ENCODE measurements at places on chromosomes 3 and 15. TPM values are rescaled to one million over a fixed set of nuclear protein-coding genes. Genes with fewer than 3 reads are reported as not detected.

DNA sequence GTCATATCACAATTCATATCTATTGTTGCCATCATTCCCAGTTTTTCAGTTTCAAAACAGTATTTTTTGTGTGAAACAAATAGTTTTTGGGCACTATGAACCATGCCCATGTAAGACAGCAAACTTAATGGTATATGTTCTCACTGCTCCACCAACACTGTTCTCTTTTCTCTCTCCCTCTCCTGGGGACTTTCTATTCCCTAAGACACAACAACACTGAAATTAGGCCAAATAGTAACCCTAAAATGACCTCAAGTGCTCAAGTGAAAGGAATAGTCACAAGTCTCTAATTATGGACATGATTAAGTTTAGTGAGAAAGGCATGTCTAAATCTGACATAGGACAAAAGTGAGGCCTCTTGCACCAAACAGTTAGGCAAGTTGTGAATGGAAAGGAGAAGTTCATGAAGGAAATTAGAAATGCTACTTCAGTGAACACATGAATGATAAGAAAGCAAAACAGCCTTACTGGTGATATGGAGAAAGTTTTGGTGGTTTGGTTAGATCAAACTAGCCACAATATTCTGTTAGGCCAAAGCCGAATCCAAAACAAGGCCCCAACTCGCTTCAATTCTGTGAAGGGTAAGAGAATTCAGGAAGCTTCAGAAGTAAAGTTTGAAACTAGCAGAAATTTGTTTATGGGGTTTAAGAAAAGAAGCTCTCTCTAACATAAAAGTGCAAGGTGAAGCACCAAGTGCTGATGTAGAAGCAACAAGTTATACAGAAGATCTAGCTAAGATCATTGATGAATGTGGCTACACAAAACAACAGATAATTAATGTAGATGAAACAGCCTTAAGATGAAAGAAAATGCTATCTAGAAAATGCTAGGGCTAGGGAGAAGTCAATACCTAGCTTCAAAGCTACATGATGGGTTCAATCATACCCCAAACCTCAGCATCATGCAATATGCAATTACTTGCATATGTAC is 104.2 kb downstream of the CBLB start:
- H3K27ac ChIP-seq = peak overlapping the region; percentile 32
- H3K27me3 ChIP-seq = no peaks in the 10 kb centered on the region
- no peak overlapping the region for H3K4me3 ChIP-seq
- H3K36me3 ChIP-seq = peaks cover 56% of the 10 kb centered on the region
- DNase-seq = no peak

Gene CP
- total RNA-seq = not detected

- no peak for DNase-seq
- no peaks in the 10 kb centered on the region for H3K27me3 ChIP-seq
- H3K36me3 ChIP-seq = 0 out of 2 replicates have a peak, but pooled peaks cover 2% of the 10 kb centered on the region
- H3K4me1 ChIP-seq = no peaks in the 10 kb centered on the region
- no peak overlapping the region for H3K27ac ChIP-seq
Observed at GRCh38 chr3:149180057-149180573, 41.5 kb downstream of the CP start.

DNA sequence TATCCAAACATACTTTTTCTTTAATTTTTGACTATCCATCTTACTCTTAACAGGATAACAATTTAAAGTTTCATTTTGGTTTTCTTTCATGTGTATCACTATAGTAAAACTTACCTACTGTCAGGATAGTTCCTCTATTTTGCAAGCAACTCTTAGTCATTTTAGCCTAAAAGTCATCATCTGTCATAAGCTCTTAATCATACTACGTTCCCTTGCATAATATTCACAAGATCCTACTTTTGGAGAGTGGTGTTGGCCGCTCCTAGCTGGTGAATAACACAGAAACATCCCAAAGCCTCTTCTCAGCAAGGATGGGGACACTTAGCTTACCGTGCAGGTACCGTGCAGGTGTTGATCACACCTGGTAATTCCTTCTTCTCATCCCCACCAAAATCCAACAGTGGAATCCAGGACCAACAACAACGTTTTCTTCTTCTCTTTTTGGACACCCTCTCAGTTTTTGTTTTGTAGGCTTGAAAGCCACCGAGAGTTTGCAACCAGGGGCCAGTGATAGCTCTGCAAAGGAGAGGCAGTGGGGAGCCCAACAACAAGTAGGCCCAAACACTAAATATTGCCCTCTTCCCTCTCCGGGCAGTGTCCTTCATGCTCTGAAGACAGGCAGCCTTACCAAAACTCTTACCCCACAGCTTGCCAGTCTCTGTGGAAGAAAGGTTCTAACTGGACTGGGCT is 433 bp downstream of the FILIP1L start:
- no peaks in the 10 kb centered on the region for H3K4me1 ChIP-seq
- no peaks in the 10 kb centered on the region for H3K36me3 ChIP-seq
- no peak overlapping the region for H3K4me3 ChIP-seq
- no peak for DNase-seq

Gene GABRR3
- not detected for total RNA-seq

DNA sequence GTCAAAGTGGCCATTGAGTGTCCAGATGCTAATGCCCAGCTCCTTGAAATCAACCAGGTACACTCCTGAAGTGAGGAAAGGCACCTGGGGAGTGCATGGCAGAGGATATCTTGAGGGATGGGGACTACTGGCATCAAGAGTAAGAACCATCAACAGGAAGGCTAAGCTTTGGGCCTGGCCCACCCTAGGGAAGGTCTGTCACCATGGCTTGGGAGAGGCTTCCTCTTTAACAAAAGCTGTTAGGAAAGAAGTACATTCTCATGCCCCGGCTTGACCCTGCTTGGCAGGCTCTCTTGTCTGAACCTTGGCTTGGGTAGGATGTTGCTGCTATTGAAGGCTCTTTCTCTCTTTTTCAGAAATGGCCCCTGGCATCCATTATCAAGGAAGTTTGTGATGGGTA is 43.7 kb upstream of the TUBGCP5 start:
- no peaks in the 10 kb centered on the region for H3K36me3 ChIP-seq
- no peaks in the 10 kb centered on the region for H3K4me1 ChIP-seq
- no peak for DNase-seq
- no peak overlapping the region for H3K4me3 ChIP-seq

DNA sequence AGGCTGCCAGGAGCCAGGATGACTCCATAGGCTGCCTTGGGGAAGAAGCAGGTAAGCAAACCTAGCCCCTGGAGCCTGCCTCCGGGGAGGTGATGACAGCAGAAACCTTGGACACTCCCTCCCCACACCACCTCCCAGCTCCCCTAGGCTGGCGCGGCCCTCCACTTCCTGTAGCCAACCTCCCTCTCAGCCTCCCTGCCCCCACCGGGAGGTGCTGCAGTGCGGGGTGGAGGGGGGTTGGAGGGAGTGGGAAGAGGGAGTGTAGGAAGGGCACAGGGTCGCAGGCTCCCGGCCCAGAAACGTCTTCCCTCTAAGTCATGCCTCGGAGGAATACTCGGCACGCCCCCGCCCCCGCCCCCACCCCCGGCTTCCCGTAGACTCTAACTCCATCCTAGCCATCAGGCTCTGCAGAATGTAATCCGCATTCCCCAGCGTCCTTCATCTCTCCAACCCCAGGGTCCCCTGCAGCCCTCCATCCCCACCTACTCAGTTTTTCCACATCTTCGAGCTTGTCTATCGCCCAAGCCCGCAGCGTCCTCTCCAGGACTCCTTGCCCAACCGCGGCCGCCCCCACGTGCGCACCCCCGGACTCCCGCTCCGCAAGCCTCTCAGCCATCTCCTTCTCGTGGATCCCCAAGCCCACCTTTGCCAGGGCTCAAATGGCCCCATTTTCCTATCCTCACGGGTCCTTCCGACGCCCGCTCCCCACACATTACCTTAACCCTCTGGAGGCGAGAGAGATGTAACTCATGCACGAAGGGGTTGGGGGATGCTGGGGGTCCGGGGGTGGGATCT is 528 bp downstream of the LPCAT4 start:
- H3K36me3 ChIP-seq = peaks cover 4% of the 10 kb centered on the region
- no peaks in the 10 kb centered on the region for H3K27me3 ChIP-seq
- H3K4me1 ChIP-seq = peaks cover 31% of the 10 kb centered on the region
- H3K27ac ChIP-seq = no peak overlapping the region
- peak; percentile 83 for DNase-seq

DNA sequence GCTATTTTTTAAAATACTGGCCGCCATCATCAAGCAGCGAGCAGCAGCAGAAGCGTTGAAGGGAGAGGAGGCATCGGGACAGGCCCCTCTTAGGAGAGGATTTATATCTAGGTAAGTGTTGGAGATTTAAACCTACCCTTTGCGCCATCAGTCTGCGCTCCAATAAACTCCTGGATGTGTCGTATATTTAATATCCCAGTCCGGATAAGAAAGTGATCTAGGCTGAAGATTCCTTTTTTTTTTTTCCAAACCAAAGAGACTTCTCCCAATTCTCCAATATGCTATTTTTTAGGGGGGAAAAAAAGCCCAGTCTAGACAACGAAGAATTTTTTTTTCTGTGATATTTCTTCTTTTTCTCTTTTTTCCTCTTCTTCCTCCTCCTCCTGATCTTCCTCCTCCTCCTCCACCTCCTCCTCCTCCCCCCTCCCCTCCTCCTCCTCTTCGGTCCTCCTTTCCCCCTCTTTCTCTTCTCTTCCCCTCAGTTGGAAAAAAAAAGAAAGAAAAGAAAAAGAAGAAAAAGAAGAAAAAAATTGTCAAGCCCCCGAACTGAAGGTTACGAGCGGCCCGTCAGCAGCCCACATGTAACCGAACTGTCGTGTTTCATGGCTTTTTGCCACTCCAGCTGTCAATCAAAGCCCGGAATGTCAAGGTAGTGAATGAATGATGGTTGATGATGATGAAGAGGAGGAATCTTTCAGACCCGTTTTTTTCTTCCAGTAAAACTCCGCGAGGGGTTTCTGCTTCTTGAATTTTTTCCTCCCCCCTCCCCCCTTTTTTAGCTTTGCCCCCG is 835 bp downstream of the MEIS2 start:
- H3K4me1 ChIP-seq = peaks cover 37% of the 10 kb centered on the region
- peak overlapping the region; percentile 94 for H3K27ac ChIP-seq
- DNase-seq = peak; percentile 90
- no peaks in the 10 kb centered on the region for H3K27me3 ChIP-seq
- peaks cover 7% of the 10 kb centered on the region for H3K36me3 ChIP-seq

- H3K4me3 ChIP-seq = no peak overlapping the region
- no peaks in the 10 kb centered on the region for H3K4me1 ChIP-seq
- H3K36me3 ChIP-seq = no peaks in the 10 kb centered on the region
- H3K27ac ChIP-seq = no peak overlapping the region
- no peaks in the 10 kb centered on the region for H3K27me3 ChIP-seq
Observed at GRCh38 chr3:23442598-23443383, 239.7 kb downstream of the UBE2E2 start.

DNA sequence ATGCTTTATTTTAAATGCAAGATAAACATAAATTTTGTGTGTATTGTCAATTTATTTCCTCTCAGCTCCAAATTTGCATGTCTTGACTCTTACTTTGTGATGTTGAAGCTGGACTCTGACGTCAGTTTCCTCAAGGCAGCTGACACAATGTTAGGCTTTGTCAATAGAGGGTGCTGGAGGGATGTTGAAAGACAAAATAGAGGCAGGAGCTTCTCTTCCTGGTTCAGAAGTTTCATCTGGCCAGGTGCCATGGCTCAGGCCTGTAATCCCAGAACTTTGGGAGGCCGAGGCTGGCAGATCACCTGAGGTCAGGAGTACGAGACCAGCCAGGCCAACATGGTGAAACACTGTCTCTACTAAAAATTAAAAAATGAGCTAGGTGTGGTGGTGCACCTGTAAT is 408.6 kb downstream of the GBE1 start:
- H3K36me3 ChIP-seq = no peaks in the 10 kb centered on the region
- H3K27me3 ChIP-seq = no peaks in the 10 kb centered on the region
- H3K4me1 ChIP-seq = no peaks in the 10 kb centered on the region
- no peak overlapping the region for H3K4me3 ChIP-seq
- peak; percentile 67 for DNase-seq

DNA sequence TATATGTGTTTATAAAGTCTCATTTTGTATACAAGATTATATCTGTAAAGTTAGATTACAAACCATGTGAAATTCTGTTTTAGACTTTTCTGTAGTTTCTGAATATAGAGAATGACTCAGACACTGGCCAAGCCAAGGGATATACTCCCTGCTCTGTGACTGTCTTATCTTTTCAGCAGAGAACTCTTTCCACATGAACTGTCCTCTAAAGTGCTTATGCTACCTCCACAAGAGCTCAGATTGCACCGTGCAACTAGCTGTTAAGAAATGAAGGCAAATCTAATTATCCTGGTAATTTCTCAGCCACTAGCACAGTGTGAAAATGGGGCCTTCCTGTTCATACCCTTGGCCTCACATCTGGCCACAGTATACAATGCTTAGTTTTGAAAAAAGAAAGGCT is 44.3 kb upstream of the CPNE4 start:
- no peaks in the 10 kb centered on the region for H3K27me3 ChIP-seq
- no peak overlapping the region for H3K4me3 ChIP-seq
- H3K27ac ChIP-seq = no peak overlapping the region
- no peaks in the 10 kb centered on the region for H3K36me3 ChIP-seq

Gene SLC12A1
- not detected for total RNA-seq

DNA sequence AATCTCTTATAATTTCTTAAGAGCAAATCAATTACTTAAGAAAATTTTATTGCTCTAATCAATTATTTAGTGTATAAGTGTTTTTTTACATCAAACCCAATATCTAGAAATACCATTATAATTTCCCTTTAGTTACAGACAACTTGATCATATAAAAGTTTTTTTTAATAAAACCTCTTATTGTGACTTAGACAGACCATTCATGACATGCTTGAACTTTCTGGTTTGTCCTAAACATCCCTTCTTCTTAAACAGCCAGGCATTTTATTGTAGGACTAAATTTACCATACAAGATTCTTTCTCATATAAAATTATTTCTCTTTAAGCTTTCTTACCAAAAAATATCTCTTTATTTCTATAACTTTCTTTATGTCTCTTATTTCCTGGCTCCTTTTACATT is 164.5 kb downstream of the SUCNR1 start:
- no peak overlapping the region for H3K4me3 ChIP-seq
- no peak overlapping the region for H3K27ac ChIP-seq
- H3K27me3 ChIP-seq = no peaks in the 10 kb centered on the region
- H3K36me3 ChIP-seq = no peaks in the 10 kb centered on the region
- H3K4me1 ChIP-seq = no peaks in the 10 kb centered on the region
- DNase-seq = no peak

- no peaks in the 10 kb centered on the region for H3K27me3 ChIP-seq
- no peak overlapping the region for H3K27ac ChIP-seq
- H3K4me3 ChIP-seq = no peak overlapping the region
- H3K4me1 ChIP-seq = no peaks in the 10 kb centered on the region
- no peak for DNase-seq
- H3K36me3 ChIP-seq = no peaks in the 10 kb centered on the region
Observed at GRCh38 chr15:33150971-33151370, 43.5 kb downstream of the FMN1 start.
